Left renal cortex interstitium (tissue), 4 donors: ENCODE measurements at places on chromosomes 13 and 19. TPM values are rescaled to one million over a fixed set of nuclear protein-coding genes. Genes with fewer than 3 reads are reported as not detected.
A peak's percentile ranks its signal among the peaks of the same experiment; 100 is the strongest.

GRCh38 chr19:29528350-29528945 is 2.7 kb downstream of the VSTM2B start:
- DNase-seq: peak; percentile 47

DNA sequence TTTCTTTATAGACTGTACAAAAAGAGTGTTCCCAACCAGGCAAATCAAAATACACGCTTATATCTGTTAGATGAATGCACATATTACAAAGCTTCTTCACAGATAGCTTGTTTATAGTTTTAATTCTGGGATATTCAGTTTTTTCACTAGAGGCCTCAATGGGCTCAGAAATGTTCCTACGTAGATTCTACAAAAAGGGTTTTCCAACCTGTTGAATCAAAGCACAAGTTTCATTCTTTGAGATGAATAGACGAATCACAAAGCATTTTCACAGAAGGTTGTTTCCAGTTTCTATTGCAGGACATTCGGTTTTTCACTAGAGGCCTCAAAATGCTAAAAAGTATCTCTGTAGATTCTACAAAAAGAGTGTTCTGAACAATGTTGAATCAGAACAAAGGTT is 1490.3 kb downstream of the UQCRFS1 start:
- no peak for DNase-seq

- DNase-seq: no peak
Observed at GRCh38 chr19:33627526-33627925, 5.8 kb downstream of the CHST8 start.

DNA sequence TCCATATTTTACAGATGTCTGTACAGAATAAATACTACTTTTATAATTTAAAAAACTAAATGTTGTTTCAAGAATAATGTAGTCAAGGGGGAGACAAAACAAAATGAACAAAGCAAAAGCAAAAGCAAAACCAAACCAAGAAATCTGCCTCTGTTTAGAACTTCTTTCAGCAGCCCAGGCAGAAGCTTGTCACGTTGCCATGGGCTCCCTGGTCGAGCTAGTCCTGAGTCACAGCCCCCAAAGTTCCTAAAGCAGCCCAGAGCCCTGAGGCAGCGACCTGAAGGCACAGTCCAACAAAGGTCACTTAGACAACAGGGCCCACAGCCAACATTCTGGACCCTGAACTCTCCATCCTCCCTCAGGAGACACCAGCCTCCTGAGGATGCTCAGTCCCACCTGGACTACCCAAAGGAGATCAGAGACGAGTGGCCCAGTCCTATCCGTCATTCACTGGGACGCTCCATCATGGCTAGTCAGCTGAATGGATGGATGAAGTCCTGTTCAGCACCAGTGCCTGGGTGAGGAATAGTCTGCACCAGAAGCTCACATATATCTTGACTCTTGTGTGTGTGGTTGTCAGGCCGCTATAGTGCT is 41.7 kb downstream of the SIAH3 start:
- DNase-seq: no peak

DNA sequence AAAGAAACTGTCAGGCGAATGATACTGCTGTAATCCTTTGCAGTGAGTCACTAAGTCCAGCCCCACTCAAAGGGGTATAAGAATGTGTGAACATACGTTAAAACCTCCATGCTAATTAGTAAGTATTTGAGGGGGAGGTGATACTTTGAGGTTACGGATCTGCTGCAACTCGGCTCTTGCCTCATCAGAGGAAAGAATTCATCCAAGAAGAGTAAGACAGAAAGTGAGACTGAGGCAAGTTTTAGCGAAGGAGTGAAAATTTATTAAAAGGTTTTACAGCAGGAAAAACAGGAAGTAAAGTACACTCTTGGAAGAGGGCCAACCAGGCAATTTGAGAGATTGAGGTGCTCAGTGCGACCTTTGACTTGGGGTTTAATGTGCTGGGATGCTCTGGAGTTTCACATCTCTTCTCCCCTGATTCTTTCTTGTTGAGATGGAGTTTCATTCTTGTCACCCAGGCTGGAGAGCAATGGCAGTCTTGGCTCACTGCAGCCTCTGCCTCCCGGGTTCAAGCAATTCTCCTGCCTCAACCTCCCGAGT is 9.8 kb downstream of the CLEC4M start:
- DNase-seq: no peak

DNA sequence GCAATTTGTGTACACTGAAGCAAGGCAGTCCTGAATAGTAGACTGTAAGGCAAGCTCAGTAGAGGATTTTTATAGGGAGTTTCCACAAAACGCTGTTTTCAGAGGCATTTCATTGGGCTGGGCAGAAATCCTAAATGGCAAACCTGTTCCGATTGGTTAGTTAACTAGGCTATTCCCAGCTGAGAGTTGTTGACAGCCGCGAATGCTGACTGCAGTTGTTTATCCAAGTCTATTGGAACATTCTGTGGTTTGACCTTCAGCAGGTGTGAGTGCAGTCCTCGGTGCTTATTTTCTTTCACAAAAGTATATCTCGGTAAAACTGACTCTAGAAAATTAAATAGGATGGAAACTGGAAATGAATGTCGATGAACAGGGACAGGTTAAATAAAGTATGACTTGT is 45.4 kb downstream of the TPT1 start:
- DNase-seq: no peak

GRCh38 chr13:45718063-45718462 is 15.9 kb downstream of the CBY2 start:
- no peak for DNase-seq

DNA sequence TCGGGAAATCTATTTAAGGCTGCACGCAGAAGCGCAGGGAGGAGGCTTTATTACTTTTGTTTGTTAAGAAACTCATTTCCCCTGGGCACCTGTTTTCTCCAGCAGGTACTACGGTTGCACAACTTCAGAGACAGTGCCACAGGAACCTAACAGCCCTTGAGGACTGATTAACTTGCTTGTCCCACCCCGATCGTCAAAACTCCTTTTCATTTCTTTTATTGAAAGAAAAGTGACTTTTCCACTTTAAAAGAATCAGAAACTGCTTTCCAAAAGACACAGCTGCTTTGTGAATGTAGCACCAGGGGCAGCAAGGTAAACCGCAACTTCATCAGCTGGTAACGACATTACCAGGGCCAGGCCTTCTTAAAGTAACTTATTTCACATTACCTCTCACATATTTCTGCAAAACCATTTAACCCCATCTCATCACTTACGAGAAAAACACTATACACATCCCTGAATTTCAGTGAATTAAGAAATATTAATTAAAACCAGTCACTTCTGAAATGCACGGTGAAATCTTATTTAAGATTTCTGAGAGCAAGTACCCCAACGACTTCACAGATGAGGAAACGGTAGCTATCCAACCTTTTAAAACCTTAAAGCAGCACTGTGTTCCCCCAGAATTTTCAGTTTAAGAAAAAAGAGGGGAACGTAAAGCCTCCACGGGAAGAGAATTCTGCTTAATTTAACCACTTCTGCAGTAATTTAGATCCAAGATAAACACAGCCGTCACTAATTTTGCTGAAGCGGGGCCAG is 1.4 kb downstream of the ANKRD10 start:
- no peak for DNase-seq

- DNase-seq: no peak
Observed at GRCh38 chr19:5170329-5170745, 170.3 kb downstream of the PTPRS start.

DNA sequence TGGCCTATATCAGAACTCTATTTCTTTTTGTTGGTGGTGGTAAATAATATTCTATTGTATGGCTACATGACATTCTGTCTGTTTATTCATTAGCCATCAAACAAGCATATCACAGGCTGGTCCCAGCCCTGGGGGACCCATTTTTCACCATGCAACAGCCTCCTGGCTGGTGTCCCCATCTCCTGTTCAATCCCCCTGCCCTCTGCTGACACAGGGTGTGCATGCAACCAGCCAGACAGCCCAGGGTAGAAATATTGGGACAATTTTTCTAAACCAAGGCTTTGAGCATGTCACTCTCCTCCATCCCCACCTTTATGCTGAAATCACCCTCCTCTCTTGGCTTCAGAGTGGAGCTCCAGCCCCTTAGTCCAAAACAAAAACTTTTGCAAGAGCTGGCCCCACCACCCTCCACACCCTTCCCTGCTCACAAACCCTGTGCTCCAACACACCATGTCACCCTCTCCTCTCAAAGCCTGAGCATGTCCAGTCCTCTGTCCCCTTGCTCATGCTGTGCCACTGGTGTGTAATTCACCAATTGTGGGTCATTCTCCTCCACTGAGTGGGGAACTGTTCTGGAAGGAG is 153.0 kb upstream of the UQCRFS1 start:
- no peak for DNase-seq

- DNase-seq: peak; percentile 71
Observed at GRCh38 chr13:112587764-112588489, at the start of gene TUBGCP3. TUBGCP3 (minus strand) TSS chr13:112588153; CDS start chr13:112587980, 173 bp downstream.

DNA sequence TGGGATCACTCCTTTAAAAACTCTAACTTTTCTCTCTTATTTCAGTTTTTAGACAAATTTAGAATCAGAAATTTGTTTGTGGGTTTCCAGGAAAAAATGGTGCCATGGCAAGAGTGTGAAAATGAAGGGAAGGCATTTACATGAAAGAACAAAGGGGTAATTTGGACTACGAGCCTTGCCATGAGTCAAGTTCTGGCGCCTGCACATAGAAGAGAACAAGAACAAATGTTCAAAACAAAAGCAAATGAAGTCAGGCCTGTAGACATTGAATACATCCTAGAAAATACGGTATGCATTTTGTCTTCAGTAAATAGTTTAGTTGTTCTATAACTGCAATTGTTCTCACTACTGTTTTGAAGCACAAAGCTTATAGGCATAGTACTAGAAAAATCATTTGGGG is 1390.5 kb downstream of the EFNB2 start:
- no peak for DNase-seq

GRCh38 chr13:30739761-30740642 is 4.7 kb downstream of the ALOX5AP start:
- DNase-seq: no peak

GRCh38 chr13:25689539-25689938 is 317.8 kb downstream of the ATP8A2 start:
- no peak for DNase-seq

- DNase-seq: no peak
Observed at GRCh38 chr13:105552078-105552477, 983.4 kb downstream of the EFNB2 start.

DNA sequence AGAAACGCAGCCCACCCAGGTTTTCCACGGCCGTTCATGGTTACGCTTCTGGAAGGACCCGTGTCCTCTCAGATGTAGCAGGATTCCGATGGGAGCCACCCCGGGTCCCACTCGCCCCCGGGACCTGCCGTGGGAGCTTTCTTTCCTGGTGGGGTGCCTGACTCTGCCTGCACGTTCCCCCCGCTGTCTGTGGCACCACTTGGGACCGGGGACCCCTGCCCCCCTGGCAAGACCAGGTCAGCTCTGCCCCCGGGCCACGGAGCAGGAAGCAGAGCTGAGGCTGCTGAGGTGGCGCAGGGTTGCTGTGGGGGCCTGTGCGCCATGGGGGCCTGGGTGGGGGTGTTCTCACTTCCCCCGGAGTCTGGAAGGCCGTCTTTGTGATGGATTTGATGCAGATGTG is 12.1 kb downstream of the CSNK1G2 start:
- DNase-seq: no peak

DNA sequence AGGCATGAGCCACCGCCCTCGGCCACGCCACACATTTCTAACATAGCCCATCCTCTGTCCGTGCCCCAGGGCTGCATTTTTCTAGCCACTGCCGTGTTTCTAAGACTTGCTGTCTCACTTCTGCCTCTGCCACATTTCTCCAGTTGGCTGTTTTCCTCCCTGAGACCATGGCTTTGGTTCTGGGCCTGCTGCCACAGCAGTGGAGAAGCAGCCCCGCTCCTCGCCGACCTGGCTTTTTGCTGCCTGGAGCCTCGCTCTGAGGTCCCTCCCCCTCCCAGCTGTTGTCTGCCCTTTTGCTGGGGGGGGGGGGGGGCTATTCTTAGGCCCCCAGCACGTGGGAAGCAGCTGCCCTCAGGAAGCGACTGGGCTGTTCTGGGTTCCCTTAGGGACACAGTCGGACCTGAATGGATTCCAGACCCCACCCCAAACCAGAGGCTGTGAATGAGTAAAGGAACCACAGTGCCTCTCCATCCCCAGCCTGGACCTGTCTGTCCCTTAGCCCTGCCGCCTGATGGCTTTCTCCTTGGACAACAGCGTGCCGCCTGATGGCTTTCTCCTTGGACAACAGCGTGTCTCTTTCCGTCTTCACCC is 3.3 kb downstream of the GYS1 start:
- DNase-seq: no peak

- DNase-seq: no peak
Observed at GRCh38 chr19:51698296-51698695, 5.2 kb downstream of the SPACA6 start.

- DNase-seq: no peak
Observed at GRCh38 chr13:102657630-102658029, 37.2 kb downstream of the METTL21C start.

ZNF835 gene
- 4.4 TPM for polyA plus RNA-seq

ZBTB32 gene
- 0.17 TPM for polyA plus RNA-seq

ERICH4 gene
- polyA plus RNA-seq: 6.3 TPM

ACP7 gene
- 0.66 TPM for polyA plus RNA-seq

IL11 gene
- 2.6 TPM for polyA plus RNA-seq

IGSF23 gene
- 0.99 TPM for polyA plus RNA-seq

ZNF20 gene
- polyA plus RNA-seq: 8.7 TPM

HSPH1 gene
- 145 TPM for polyA plus RNA-seq

LYL1 gene
- polyA plus RNA-seq: 7.1 TPM

PINLYP gene
- 18.4 TPM for polyA plus RNA-seq

ZNF154 gene
- 23.6 TPM for polyA plus RNA-seq

MYPOP gene
- polyA plus RNA-seq: 7.2 TPM

FCHO1 gene
- polyA plus RNA-seq: 1.3 TPM

RNF225 gene
- not detected for polyA plus RNA-seq

PLK5 gene
- polyA plus RNA-seq: 0.44 TPM

PEG3 gene
- polyA plus RNA-seq: 95.4 TPM
